ENCODE measurements at places on chromosomes 13 and 19.

- DNase-seq = no peak
These were observed 37.4 kb downstream of the ZNF787 start for GRCh38 chr19:56083668-56084067.

GRCh38 chr19:39874404-39874803 lies 28.2 kb upstream of the FBL start:
- no peak for DNase-seq

DNA sequence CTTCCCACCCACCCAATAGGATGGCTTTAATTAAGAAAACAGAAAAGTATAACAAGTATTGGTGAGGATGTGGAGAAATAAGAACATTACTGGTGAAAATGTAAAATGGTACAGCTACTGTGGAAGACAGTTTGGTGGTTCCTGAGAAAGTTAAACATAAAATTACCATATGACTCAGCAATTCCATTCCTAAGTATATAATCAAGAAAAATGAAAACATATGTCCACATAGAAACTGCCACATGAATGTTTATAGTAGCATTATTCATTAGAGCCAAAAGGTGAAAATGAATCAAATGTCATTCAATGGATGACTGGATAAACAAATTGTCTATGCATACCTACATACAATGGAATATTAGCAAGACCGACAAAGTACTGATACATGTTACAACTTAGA lies 16.9 kb downstream of the DZIP1 start:
- no peak for DNase-seq

DNA sequence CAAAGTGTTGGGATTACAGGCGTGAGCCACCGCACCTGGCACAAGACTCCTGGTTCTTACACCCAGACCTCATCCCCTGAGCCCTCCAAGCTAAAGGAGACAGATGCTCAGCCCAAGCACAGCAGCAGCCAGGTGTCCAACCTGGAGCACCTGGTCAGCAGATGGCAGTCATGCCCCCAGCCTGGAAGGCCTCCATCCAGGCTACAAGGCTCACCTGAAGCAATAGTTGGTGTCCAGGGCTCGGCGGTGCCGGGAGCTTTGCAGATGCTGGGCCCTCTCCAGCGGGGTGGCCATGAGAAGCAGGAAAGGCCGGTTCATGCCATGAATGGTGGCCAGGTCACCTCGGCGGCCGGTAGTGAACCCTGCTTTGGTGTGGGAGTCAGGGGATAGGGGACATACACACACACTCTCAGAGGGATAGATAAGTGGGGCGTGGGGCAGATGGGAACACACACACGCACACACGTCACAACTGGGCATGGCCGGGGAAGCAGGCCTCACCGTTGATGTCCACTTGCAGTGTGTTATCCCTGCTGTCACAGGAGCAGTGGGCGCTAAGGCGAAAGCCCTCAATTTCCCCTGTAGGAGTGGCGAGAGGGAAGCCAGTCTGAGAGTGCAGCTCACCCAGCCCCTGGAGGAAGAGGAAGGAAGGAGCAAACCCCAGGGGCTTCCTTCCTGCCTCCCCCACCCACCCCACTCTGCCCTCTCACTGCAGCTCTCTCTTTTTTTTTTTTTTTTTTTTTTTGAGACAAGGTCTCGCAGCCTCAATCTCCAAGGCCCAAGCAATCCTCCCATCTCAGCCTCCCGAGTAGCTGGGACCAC lies 11.8 kb downstream of the TGFB1 start:
- no peak for DNase-seq

- no peak for DNase-seq
These were observed 611.0 kb upstream of the SGCG start for GRCh38 chr13:22569811-22570210.

- DNase-seq = no peak
These were observed 785.8 kb upstream of the SLC10A2 start for GRCh38 chr13:103852036-103852435.

DNA sequence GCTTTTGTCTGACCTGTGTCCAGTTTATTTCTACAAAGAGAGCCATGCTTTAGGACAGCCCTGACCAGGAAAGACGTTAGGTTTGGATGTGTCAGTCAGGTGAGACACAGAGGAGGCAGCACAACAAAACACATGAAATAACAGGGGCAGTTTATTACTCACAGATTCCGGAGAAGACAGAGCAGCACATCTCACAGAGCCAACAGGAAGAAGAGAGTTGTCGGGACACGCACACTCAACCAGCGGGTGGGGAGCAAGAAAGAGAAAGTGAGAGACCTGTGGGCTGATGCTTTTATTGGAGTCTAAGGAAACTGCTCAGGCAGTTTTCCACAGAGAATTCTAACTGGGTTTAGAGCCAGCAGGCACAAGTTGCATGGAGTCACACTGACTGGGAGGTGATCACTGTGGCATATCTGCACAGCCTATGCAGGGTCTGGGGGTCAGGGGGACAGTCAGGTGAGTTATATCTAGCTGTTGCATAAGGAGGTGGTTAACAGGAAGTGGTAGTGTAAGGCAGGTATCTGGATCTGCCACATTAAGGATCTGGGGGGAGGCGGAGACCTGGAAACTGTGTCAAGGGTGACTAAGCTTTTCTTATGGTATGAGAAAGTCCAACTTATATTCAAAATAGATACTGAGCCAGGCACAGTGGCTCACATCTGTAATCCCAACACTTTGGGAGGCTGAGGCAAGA lies 24.1 kb upstream of the CEACAM20 start:
- no peak for DNase-seq

GRCh38 chr19:8700956-8701355 lies 2.4 kb upstream of the ACTL9 start:
- no peak for DNase-seq
